ENCODE measurements at places on chromosomes 6 and 20. TPM values are rescaled to one million over a fixed set of nuclear protein-coding genes. Genes with fewer than 3 reads are reported as not detected.

The ABCF1 gene
- 70.5 TPM for total RNA-seq

DNA sequence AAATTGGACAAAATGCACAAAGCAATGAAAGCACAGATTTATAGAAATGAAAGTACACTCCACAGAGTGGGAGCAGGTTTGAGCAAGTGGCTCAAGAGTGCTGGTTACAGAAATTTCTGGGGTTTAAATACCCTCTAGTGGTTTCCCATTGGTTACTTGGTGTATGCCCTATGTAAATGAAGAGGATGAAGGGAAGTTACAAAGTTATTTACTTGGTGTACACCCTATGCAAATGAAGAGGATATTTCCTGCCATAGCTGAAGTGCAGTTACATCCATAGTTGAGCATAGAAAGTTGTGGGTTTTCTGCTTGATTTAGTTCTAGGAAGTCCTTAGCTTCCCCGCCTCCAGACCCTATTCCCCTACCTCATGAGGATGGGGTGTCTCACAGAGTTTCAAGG is 22.7 kb downstream of the BCAS1 start:
- no peak for DNase-seq

DNA sequence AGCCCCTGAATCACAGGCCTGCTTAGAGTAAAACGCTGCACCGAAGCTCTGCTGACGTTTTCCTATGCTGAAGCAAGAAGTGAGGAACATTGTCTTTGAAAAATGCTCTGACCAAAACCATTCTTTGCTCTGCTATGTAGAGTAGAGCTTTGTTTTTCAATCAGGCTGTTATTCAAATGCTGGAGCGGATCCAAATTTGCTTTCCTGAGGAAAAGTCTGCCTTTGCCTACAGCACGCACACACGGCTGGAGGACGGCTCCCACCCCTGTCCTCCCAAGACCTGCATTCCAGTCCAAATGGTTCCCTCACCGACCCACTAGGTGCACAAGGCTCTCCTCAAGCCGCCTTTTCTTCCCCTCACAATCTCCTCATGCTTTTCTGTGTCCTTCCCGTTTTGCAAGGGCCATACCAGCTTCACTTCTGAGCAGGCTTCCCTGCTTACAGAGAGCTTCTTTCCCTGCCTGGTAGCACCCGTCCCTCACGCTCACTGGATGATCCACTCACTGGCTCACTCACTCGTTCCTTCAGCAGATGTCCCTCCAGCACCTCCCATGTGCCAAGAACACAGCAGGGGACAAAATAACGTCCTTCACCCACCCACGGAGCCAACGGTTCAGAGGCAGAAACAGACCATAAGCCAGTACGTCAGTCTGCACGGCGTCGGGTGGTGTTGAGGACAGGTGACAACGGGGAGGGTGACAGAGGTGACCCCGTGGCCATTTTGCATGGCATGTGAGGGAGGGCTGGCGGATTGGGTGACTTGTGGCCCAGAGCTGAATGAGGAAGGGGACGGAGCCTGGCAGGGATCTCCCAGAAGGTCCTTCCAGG is 137.9 kb upstream of the NEDD9 start:
- DNase-seq = no peak

GRCh38 chr6:140059947-140060346 is 685.5 kb upstream of the CITED2 start:
- no peak for DNase-seq

DNA sequence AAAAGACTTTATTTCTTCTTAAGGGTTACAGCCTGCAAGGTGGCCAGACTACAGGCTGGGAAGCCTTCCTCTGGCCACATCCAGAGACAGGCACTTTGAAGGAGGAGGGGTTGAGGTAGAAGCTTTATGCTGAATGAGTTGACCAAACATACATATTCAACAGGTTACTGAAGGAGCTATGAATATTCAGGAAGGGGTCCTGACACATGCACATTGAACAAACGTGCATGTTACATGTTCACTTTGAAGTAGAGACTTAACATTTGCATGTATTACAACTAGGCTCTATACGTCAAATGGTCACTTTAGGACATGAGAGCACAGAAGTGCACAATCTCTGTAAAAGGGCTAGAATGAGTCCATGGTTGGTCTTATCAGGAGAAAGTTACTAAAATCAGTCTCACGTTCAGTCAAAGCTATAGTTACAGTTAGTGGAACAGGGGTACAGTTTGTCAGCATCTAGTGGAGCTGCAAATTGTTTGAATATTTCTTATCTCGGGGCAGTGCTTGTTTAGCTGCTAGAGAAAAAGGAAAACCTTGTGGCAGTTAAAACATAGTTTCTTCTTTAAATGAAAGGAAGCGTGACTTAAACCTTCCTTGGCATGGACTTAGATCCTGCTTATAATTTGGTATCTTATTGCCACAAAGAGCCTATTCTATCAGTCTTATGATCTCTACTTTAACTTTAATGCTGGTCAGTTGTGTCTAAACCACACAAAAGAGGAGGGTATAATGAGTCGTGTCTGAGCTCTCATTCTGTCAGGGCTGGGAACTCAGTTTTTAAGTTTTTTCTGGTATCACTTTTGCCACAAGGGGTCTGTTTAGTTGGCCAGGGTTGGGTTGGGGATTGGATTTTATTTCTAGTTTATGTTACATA is 4.6 kb upstream of the ZSCAN9 start:
- no peak for DNase-seq

- DNase-seq = no peak
Observed at GRCh38 chr6:159633196-159633595, 59.8 kb downstream of the SOD2 start.

DNA sequence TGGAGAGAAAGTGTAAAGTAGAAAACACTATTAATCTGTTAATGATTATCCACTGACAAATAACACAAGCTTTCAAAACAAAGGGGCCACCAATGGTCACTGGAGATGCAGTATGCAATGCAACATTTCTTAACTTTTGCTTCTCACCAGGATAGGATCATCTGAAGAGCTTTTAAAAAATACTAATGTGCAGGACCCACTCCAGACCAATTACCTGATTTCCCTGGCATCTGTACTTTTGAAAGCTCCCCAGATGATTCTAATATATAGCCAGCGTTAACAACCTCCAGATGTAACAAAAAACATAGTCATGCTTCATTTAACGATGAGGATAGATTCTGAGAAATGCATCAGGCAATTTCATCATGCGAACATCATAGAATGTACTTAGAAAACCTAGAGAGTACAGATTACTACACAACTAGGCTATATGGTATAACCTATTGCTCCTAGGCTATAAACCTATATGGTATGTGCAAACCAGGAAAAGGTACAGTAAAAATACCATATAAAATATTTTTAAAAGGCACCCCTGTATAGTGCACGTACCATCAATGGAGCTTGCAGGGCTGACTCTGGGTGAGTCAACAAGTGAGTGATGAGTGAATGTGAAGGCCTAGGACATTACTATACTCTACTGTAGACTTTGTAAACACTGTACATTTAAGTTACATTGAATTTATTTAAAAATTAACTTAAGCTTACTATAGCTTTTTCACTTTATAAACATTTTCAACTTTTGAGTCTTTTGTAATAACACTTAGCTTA is 69.2 kb downstream of the ATG5 start:
- DNase-seq = no peak

- DNase-seq = no peak
Observed at GRCh38 chr6:33732817-33733708, 13.6 kb downstream of the IP6K3 start.

- no peak for DNase-seq
Observed at GRCh38 chr20:32586291-32586690, 1.2 kb upstream of the NOL4L start.

GRCh38 chr6:153781306-153781705 is 257.7 kb upstream of the OPRM1 start:
- no peak for DNase-seq

DNA sequence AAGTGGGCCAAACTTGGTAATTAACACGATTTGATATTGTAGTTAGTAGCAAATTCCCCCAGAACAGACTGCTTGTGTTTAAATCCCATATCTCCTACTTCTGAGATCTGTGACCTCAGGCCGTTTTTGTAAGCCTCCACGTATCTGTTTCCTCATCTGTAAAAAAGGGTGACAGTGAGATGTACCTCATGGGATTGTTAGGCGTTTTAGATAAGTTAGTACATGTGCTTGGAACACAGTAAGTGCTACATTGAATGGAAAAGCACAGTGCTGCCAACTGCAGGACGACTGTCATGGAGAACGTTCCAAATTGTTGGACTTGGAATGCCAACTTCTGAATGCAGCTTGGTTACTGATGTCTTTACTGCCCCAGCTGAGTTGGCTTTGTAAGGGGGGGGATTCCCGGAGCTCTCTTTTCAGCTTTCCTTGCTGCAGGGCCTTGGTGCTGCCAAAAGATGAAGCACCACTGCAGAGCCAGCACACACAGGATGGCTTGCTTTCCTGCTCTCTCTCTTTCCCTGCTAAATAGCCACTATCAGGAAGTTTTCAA is 108.6 kb downstream of the OPN5 start:
- no peak for DNase-seq

- peak; percentile 76 for DNase-seq
Observed at GRCh38 chr6:151052021-151052646, 186.6 kb downstream of the MTHFD1L start.

The HELZ2 gene
- 29.0 TPM for total RNA-seq

DNA sequence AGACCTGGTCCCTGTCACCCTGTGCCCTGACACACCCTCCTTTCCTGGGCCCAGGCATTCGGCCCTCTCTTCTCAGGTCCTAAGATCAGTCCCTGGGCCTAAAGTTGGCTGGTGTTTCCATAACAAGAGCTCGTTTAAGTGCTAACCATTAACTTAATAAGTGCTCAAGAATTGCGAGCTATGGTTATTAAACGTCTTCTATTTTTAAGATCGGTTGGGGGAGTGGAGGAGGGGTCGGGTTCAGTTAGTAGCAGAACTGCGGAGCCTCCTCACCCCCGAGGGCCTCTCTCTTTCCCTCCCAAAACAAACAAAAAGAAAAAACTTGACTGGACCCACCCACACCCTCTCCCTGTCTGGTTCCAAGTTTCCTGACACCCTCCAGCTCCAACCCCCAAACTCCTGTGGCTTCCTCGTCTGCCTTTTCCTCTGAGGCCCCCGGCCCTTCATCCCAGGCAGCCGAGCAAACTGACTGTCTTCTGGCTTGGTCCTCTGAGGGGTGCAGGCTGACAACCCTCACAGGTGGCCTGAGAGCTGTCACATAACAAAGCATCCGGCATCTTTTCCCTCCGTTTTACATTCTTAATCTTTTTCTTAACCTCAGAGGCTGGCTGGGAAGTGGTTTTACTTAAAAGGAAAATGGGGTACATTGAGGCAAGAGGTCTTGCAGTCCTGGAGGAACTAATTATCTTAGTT is 2.0 kb downstream of the STK35 start:
- DNase-seq = no peak

The EYA2 gene
- total RNA-seq = not detected

The CLVS2 gene
- total RNA-seq = not detected

GRCh38 chr20:36573798-36574365 is 485 bp downstream of the TGIF2 start:
- no peak for DNase-seq

DNA sequence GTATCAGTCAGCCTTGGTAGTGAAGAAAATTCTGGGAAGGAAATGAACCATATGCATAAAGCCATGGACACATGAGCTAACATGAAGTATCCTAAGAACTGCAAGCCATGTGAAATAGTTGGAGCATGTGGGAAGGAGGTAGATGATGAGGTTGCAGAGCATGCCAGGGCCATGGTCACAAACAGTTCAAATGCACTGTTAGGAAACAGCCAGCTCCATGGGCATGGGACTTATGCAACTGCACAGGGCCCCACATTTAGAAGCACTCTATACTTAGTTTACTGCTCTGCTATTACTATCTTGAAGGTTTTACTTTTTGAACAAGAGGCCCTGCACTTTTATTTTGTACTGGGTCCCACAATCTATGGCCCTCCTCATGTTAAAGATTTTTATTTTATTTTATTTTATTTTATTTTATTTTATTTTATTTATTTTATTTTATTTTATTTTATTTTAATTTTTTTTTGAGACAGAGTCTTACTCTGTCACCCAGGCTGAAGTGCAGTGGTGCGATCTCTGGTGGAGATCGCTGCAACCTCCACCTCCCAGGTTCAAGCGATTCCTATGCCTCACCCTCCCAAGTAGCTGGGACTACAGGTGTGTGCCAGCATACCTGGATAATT is 169.1 kb downstream of the IBTK start:
- no peak for DNase-seq

The MOCS1 gene
- total RNA-seq = 14.9 TPM

The TFAP2A gene
- total RNA-seq = 59.6 TPM

DNA sequence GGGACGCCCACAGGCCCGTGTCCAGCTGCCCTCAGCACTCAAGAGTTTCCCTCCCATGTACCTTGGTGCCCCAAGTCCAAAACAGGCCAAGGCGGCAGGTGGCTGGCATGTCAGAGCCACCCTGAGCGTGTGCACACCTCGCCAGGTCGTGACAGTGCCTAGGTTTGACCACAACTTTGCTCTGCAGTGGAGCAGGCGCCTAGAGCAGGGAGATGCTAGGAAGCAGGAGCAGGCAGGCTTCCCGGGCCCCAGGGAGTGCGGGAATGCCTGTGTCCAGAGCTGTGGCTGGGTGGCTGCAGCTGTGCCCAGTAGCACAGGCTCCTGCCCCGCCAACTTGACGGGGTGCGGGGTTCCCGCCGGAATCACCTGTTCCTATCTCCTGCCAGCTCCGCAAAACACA is 380.8 kb upstream of the IMPG1 start:
- no peak for DNase-seq

DNA sequence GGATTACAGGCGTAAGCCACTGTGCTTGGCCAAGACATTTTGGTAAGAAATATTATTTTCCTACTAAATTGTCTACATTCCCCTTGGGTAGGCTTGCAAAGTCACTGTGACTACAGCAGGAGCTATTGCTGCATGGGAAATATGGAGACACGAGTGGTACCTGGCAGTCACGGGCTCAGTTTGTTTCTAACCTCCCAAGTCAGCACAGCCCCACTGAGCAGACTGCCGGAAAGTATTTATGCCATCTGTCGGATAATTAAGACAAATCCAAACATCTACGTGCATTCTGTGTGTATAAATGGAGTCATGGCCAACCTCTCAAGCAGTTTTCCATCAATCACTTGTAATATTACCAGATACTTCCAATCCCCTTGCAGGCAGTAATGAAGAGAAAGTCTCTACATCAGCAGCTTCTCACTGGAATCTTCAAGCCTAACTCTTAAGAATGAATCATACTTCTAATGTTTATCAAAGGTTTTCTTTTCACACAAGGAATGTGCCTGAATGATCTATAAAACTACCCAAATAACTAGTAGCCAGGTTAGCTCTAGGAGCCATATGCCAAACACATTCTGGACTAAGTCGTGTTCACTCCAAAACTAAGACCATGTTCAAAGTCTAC is 20.1 kb downstream of the PSMB1 start:
- DNase-seq = no peak

- DNase-seq = no peak
Observed at GRCh38 chr6:118528129-118528528, 20.0 kb upstream of the PLN start.

DNA sequence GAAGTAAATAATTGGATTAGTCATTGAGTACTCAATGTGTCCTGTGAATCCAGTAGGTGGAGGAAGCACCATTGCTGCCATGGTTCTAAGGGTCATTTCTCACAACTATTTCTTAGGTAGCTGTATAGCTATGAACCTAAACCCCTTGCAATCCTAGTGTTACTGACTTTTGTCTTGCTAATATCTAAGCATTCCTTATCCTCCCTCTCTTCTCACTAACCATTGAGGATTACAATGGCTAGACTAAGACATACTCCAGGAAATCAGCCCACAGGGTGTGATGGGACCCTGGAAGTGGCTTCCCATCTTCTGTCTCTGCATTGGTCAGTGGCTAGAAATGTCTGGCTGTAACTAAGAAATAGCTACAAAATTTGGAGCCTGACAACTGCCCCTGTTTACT is 27.3 kb upstream of the FOXA2 start:
- no peak for DNase-seq

- DNase-seq = no peak
Observed at GRCh38 chr6:7135755-7136154, 28.0 kb downstream of the RREB1 start.
